ENCODE measurements at places on chromosomes 11 and 22.

DNA sequence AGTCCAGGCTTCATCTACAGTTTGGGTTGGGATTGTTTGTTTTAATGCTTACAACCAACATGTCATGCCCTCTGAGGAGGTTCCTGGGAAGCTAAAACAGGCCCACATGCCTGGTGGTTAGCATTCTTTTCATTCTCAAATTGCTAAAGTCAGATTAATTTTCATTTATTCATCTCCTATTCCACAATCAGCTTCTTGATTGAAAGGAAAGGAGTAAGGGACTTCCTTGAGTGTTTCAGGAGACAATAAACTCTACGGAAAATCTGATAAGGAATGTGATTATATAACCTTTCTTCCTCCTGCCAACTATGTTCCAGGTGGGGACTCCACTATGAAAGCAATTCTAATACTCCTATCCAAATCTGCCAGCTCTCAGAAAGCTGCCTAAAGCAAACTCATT, 30.8 kb downstream of the MRTFA start:
- DNase-seq, result no peak

DNA sequence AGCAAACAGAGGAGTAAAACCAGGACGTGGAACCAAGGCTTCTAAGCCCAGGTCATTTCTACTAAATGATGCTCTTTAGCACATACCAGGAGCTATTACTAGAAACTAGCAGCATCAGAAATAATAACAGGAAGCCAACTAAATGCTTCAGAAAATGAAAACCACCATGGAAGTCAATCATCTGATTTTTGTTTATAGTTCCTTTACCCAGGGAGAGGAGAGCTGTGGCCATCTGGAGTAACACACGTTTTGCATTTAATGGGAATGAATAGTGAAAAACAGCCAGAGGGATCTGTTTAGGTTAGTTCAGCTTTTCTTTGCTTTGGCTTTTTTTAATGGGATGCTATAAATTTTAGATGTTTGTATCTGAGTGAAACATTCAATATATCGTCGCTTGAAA, 250.7 kb upstream of the ARHGAP20 start:
- DNase-seq, result no peak

GRCh38 chr11:11626128-11626527, 4.3 kb upstream of the GALNT18 start:
- DNase-seq, result no peak

DNA sequence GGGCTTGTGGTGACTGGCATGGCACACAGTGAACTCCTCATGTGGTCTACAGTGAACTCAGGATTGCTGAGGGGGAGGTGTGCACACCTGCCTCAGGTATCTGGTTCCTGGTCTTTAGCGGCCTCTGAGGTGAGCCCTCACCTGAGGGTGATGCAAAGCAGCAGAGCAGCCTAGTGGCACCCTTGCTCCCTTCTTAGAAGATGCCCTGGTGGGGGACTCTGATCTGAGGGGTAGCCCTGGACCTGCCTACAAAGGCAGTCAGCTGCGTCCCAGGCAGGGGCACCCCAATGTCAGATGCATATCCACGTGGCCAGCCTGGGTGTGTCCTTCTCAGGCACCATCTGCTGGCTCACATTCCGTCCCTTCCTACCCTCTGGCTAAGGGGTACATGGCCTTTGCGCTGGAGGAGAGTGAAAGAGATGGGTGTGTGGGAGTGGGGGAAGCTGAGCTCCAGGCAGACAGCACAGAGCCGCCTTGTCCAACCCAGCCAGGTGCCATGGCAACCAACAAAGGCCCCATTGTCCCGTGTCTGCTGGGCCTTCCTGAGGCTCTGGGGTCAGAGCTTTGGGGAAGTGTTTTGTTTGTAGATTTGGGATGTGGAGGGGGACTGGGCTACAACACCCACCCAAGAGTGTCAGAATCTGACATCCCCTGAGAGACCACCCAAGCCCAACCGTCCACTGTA, 5.8 kb downstream of the PLEKHB1 start:
- DNase-seq, result peak; percentile 68

DNA sequence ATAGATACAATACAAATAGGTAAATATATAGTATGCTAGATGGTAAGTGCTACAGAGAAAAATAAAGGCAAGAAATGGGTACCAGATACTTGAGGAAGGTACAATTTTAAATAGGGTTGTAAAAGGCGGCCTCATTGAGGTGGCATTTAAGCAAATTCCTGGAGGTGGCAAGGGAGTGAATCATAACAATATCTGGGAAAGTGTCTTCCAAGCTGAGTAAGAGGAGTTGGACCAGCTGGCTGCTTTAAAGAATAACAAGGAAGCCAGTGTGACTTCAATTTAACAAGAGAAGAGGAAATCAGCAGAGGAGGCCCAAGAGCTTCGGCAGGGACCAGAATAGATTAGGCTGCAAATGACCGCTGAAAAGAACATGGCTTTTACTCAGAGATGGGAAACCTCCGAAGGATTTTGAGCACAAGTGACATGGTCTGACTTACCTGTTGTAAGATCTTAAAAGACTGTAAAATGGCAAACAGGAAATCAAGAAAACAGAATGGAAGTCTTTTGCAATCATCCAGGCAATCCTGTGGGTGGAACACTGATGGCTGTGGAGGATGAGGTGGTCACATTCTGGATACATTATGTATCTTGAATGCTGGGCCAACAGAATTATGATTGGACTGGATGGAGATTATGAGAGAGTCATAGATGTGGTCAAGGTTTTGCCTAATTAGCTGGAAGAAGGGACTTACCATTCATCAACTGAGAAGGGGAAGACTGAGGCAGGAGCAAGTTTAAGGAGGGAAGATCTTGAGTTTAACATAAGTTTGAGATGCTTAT, 77.2 kb downstream of the RDX start:
- no peak for DNase-seq

All from body of pancreas (tissue), 4 donors.